ENCODE measurements at places on chromosomes 1 and 21.
A peak's percentile ranks its signal among the peaks of the same experiment; 100 is the strongest.

- peak; percentile 12 for DNase-seq
Observed at GRCh38 chr1:243354511-243355153, 98.8 kb downstream of the SDCCAG8 start.

DNA sequence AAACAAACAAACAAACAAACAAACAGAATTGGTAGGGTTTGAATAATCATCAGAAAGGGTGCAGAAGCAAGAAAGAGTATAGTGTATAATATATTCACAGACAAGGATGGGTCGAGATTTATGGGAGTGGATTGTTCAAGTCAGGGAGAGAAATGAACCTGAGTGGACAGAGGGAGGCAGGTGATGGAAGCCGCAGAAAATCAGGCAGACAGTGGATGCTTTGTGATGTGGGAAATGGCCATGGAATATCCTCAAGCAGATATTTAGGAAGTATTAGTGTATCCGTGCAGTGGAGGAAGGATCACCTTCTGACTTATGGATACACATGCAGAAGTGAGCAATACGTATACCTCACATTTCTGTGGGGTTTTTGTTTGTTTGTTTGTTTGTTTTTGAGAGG is 14.0 kb upstream of the SLC45A1 start:
- no peak for DNase-seq

DNA sequence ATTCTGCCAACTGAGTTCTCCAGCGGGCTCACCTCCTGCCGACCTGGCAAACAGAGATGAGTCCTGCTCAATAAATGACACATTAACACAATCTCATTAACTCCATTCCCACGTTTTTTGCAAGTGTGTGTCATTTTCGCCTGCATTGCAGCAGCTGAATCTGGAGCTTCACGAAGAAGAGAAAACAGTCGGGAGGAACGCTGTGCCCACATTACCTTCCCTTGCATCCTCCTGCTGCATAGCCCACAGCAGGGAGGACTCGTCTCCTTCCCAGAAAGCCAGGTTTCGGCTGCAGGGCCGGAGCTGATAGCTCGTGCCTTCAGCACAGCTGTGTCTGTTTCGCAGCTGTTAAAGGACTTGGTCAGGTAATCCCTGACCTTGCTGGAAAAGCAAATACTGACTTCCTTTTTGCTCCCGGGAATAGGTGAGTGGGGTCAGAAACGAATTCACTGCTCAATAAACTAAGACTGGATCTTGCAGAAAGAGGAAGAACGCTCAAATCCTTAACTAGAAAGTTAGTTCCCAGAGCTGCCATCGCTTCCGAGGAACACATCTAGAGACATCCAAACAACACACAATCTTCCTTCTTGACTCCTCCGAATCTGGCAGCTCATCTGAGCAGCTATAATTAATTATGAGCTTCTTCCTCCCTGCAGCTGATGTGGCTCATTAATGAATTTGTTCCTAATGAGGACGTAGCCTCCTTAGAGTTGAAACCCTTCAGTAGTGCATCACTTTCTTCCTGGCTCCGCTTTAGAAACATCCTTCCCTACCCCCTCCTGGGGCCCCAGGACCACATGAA is 33.0 kb downstream of the KANK4 start:
- peak; percentile 79 for DNase-seq

DNA sequence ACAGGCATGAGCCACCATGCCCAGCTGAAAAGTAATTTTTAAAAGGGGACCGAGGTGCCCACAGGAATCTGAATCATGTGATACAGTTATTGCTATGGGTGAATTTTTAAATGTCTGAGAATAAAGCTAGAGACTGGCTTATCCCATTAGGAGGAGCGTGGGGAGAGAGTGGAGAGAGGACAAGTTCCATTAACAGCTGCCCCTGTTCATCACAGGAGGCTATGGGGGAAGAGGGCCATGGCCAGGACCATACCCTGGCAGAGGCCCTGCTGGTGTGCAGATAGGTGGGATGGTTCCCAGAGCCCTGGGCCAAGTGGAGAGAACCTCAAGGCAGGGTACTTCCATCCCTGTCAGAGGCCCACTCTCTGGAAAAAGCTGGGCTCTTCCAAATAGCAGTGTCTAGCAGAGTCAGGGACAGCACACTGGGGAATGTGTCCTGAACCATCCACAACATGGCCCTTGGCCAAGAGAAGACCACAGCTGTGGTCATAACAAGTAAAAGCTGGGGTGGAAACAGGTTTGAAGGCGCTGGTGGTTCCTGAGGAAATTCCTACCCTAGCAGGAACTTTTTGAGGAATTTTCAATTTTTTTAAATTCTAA is 13.7 kb upstream of the ZNF691 start:
- DNase-seq = no peak
